Activated CD8-positive, alpha-beta T cell treated with anti-CD3 and anti-CD28 coated beads, Interleukin-2, amount 10 ng/mL, durations not matched to agents 7 days and 5 days (primary cell): ENCODE measurements at places on chromosomes 3 and 15.

DNA sequence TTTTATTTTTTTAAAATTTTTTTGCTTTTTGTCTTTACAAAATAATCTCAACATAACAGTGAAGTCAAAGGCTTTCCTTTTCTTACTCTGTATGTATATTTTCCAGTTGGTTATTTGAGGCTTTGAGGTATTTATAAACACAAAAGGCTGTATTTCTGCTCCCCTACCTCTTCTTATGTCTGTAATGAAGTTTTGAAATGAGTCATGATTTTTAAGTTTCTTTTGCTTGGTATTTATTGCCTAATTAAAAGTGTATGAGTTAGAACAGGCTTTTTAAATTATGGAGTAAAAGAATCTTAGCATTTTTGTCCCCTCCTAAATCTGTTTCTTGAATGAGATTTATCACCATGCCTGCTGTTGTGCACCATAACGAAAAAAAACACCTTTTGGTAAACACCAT lies 66.0 kb downstream of the DCUN1D1 start:
- no peak for DNase-seq
- H3K4me3 ChIP-seq: peak overlapping the region; percentile 63
- H3K4me1 ChIP-seq: peaks cover 62% of the 10 kb centered on the region
- H3K27ac ChIP-seq: peak overlapping the region; percentile 89

DNA sequence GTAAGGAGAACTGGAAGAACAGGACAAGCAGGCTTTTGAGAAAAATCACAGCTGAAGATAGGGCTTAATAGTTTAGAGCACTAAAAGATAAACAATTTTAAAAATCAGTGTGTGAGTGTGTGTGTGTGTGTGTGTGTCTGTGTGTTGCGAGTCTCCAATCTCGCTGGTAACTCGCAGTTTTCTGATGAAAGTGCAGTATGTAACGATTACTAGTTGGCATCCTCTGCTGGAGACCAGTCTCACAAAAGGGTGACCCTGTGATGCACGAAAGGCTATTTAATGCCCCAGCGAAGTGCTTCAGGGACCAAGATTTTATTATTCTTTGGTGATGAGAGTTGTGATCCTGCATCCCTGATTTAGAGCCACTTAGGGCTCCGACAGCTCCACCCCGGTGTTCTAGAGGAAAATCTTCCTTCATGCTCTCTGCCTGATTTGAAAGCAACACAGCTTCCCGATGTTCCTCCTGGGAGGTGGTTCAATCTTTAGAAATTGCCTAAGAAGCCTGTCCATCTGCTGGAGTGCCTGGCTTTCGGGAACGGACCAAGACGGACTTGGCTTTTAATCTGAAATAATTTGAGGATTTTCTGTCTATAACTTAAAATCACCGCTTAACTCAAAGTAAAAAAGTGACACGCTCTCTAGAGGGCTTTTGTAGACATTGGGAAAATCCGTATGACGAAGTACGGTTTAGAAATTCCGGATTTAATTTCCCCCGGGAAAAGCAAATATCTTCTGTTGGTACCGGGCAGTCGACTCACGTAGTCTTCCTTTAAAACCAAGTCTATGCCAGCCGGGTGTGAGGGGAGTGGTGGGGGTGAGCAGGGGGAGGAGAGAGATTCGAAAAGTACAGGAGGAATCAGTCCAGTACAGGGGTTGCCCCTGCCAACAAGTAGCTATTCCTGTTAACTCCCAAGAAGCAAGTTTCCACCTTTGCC lies 1.1 kb upstream of the ALCAM start:
- peak overlapping the region; percentile 77 for H3K27ac ChIP-seq
- DNase-seq: no peak
- H3K4me3 ChIP-seq: peak overlapping the region; percentile 92
- no peaks in the 10 kb centered on the region for H3K36me3 ChIP-seq
- peaks cover 37% of the 10 kb centered on the region for H3K4me1 ChIP-seq

DNA sequence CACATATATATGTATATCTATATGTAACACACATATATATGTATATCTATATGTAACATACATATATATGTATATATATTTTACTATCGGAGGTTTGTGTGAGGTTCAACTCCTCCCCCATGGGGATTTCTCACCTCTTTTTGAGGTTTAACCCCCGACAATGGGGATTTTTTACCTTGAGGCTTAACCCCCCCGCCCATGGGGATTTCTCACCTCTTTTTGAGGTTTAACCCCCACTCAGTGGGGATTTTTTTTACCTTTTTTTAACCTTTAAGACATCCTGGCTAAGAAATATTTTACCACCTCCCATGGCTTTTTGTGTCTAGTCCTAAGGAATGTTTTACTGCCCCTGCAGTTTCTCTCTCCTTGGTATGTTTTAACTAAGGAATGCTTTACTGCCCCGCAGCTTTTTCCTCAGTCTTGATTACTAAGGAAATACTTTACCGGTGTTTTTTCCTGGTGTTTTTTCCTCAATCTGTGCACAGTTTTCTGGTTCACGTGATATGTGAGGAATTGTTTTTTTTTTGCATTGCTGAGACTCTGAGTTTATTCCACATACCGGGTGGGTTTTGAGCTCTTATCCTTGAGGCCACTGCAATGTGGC lies 185.2 kb downstream of the KLF13 start:
- no peak overlapping the region for H3K4me3 ChIP-seq
- peaks cover 10% of the 10 kb centered on the region for H3K27me3 ChIP-seq
- H3K27ac ChIP-seq: no peak overlapping the region
- H3K4me1 ChIP-seq: peaks cover 10% of the 10 kb centered on the region
- peak; percentile 47 for DNase-seq

DNA sequence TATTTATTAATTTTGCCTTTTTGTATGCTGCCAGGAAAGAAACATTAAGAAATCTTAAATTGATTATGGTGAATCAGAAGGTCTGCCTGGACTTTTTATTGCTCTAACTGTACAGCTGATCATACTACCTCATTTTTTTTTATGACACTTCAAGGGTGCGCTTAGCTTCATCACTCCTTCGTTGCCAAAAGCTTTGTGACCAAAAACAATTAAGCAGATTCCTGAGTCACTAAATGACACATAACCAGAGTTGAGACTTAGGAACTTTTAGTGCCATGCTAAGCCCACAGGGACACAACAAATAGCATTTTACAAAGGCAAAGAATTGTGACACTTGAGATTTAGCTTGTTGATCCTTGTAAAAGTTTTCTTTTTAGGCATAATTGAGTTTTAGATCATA lies 4.9 kb downstream of the ADIPOQ start:
- peaks cover 16% of the 10 kb centered on the region for H3K27me3 ChIP-seq
- DNase-seq: no peak
- no peaks in the 10 kb centered on the region for H3K36me3 ChIP-seq
- no peak overlapping the region for H3K4me3 ChIP-seq
- H3K4me1 ChIP-seq: peaks cover 10% of the 10 kb centered on the region
- no peak overlapping the region for H3K27ac ChIP-seq

GRCh38 chr3:41503998-41504623 lies 304.8 kb downstream of the CTNNB1 start:
- no peak overlapping the region for H3K4me3 ChIP-seq
- no peaks in the 10 kb centered on the region for H3K27me3 ChIP-seq
- H3K27ac ChIP-seq: no peak overlapping the region
- no peaks in the 10 kb centered on the region for H3K4me1 ChIP-seq
- DNase-seq: no peak

DNA sequence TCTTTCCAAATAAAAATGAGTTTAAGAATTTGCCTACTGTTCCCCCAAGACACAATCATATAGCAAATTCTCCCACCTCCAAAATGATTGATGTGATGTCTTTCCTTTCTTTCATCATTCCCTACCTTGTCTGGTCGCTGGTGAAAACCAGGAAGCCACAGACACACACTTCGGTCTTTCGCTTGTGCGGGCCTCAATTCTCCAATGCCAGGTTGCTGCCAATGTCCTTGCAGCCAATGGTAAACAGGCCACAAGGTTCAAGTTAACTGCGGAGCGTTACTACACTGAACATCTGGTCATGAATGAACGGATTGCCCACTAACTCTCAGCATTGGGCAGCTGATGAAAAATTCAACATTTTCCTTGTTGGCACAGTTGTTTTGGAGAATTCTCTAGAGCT lies 192.2 kb downstream of the FOXP1 start:
- H3K36me3 ChIP-seq: peaks cover 6% of the 10 kb centered on the region
- peak overlapping the region; percentile 75 for H3K4me3 ChIP-seq
- H3K27ac ChIP-seq: peak overlapping the region; percentile 92
- H3K4me1 ChIP-seq: peaks cover 57% of the 10 kb centered on the region
- DNase-seq: no peak
- H3K27me3 ChIP-seq: no peaks in the 10 kb centered on the region

GRCh38 chr15:78991476-78991875 lies 46.6 kb upstream of the CTSH start:
- no peak overlapping the region for H3K27ac ChIP-seq
- no peaks in the 10 kb centered on the region for H3K36me3 ChIP-seq
- H3K4me1 ChIP-seq: peaks cover 12% of the 10 kb centered on the region
- peaks cover 10% of the 10 kb centered on the region for H3K27me3 ChIP-seq

DNA sequence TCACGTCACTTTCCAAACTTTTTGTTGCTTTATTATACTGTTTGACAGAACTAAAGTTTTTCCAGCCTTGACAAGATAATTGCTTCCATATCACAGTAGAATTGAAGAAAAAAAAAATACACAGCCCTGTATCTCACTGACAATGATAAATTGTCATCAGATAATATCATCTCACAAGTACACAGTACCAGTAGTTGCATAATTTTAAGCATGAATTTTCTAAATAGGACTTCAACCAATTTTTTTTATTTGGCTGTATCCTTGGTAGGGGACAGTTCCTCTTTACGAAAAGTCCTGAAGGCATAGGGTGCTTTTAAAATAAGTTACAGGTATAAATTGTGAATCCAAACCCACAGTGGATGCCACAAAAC lies 230.7 kb downstream of the ATP8B4 start:
- DNase-seq: no peak
- H3K4me3 ChIP-seq: no peak overlapping the region
- peaks cover 42% of the 10 kb centered on the region for H3K36me3 ChIP-seq
- no peak overlapping the region for H3K27ac ChIP-seq

- no peaks in the 10 kb centered on the region for H3K4me1 ChIP-seq
- no peak for DNase-seq
- no peak overlapping the region for H3K4me3 ChIP-seq
- H3K27me3 ChIP-seq: no peaks in the 10 kb centered on the region
Measured at GRCh38 chr3:183015185-183015584, 34.8 kb upstream of the DCUN1D1 start.

GRCh38 chr15:55915221-55915620 lies 78.2 kb downstream of the NEDD4 start:
- H3K36me3 ChIP-seq: no peaks in the 10 kb centered on the region
- no peak overlapping the region for H3K27ac ChIP-seq
- H3K4me1 ChIP-seq: no peaks in the 10 kb centered on the region
- H3K27me3 ChIP-seq: no peaks in the 10 kb centered on the region
- no peak overlapping the region for H3K4me3 ChIP-seq

- no peak overlapping the region for H3K27ac ChIP-seq
- no peaks in the 10 kb centered on the region for H3K36me3 ChIP-seq
- no peak overlapping the region for H3K4me3 ChIP-seq
- DNase-seq: no peak
- H3K27me3 ChIP-seq: peaks cover 11% of the 10 kb centered on the region
- H3K4me1 ChIP-seq: peaks cover 11% of the 10 kb centered on the region
Measured at GRCh38 chr15:66651913-66652642, 50.0 kb upstream of the SMAD6 start.

DNA sequence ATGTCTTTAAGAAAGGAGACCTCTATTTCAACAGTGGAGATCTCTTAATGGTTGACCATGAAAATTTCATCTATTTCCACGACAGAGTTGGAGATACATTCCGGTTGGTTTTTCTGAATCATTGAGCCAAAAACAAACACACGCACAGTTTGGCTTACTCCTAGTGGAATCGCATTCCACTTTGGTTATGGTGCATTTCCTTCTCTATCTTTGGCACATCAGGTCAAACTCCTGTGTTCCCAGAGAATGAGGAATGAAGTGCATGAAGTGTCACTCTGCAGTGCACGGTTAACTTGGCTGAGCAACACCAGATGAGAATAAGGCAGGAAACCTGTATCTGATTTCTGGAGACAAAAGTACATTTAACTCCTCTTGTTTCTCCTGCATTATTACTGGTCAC lies 38.5 kb downstream of the HDC start:
- H3K4me3 ChIP-seq: no peak overlapping the region
- no peaks in the 10 kb centered on the region for H3K27me3 ChIP-seq
- peaks cover 38% of the 10 kb centered on the region for H3K36me3 ChIP-seq
- no peak for DNase-seq
- no peak overlapping the region for H3K27ac ChIP-seq

DNA sequence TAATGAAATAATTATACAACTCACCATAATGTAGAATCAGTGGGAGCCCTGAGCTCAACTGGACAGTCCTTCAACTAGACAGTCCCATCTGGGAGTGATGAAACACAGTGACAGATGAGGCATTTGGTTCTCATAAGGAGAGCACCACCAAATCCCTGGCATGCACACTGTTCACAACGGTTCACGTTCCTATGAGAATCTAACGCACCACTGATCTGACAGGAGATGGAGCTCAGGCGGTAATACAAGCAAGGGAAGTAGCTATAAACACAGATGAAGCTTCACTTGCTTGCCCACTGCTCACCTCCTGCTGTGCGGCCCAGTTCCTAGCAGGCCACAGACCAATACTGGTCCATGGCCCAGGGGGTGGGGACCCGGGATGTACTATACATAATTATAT lies 17.0 kb downstream of the PRKAR2A start:
- H3K4me3 ChIP-seq: no peak overlapping the region
- no peaks in the 10 kb centered on the region for H3K4me1 ChIP-seq
- H3K27me3 ChIP-seq: no peaks in the 10 kb centered on the region
- H3K36me3 ChIP-seq: peaks cover 6% of the 10 kb centered on the region
- no peak for DNase-seq

DNA sequence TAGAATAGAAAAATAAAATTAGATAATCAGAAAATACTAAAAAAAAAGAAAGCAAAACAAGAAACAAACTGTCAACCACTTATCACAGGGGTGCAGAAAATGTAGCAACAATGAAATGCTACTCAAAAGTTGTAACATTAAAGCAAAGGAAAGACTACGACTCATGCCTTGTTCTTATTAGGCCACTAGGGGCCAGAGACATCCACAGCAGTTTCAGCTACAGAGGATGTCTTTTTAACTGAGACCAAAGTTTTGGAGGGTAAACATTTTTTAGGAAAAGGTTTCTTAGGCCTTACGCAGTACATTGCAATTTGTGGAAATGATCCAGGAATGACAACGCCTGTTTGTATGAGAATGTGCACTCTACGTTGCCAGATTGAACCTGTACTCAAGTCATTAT lies 15.4 kb upstream of the CADM2 start:
- H3K36me3 ChIP-seq: no peaks in the 10 kb centered on the region
- H3K27me3 ChIP-seq: no peaks in the 10 kb centered on the region
- H3K4me1 ChIP-seq: no peaks in the 10 kb centered on the region
- no peak overlapping the region for H3K4me3 ChIP-seq

DNA sequence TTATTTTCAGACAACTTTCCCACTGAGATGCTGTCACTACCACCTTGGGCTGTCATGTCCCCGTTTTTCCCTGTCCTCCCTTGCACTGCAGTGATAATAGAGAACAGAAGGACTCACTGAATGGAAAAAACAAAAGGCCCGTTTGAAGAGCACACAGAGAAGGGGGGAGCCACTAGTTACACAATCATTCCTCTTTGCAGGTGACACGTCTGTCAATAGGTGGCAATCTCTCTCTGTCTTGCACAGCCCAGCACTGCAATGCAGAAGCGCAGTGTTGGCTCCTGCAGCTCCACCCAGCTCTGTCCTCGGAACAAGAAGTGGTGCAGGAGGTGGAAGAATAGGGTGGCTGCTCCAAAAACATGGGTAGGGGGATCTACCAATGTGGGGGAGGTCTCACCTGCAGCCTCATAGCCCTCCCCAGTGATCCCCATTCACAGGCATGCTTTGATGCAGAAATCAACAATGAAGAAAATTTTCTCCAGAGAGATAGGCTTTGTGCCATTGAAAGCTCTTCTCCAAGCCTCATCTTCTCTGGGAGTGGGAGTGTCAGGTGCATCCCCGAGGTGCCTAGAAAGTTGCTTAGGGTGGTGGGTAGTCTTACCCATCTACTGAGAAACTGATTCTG lies 31.8 kb downstream of the FSTL1 start:
- DNase-seq: peak; percentile 55
- no peaks in the 10 kb centered on the region for H3K36me3 ChIP-seq
- H3K27me3 ChIP-seq: peaks cover 8% of the 10 kb centered on the region
